ENCODE measurements at places on chromosomes 11 and 22. TPM values are rescaled to one million over a fixed set of nuclear protein-coding genes. Genes with fewer than 3 reads are reported as not detected.

DNA sequence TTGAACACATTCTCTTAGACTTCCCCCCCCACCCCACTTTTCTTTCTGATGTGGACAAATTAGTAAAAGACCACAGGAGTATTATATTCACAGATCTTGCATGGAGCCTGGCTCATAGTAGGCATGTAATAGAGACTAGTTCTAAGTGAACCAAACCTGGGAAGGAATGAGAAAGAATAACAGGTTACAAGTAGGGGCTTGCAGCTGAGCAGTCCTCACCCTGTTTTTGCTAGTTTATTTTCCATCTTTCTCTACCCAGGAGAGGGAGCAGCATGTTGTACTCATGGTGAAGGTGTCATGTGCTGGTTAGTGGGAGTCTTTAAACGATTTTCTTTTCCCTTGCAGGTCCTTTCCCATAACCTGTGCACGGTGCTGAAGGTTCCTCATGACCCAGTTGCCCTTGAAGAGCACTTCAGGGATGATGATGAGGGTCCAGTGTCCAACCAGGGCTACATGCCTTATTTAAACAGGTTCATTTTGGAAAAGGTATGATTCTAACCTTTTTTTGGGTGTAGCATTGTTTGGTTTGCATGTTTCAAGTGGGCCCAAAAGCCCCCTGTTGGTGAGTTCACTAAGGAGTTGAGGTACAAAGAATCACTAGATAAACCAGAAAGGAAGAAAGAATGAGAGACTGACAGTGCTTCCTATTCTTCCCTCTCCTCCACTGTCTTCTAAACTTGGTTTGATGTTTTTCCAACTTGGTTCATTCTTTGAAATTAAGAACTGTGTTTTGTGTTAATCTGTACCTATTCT lies 30.1 kb downstream of the SWAP70 start:
- DNase-seq, result no peak

DNA sequence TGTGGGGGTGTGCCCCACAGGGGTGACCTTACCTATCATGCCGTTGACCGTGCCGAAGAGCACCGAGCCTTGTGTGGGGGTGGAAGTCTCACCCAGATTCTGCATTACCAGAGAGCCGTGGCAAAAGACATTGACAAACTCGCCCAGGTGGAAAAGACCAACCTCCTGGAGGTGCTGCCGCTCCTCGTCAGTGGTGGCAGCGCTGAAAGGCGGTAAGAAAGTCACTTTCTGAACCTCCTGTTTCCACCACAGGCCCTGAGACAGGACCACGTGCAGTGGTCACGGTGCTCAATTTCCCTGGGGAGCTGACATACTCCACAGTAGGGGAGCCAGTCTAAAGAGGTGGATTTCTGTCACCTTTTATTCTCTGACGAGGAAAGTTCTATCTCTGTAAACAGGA lies 7.4 kb upstream of the VWCE start:
- no peak for DNase-seq

APOBEC3G gene
- total RNA-seq, result 6.9 TPM

BMAL1 gene
- total RNA-seq, result 8.5 TPM

GRCh38 chr11:69534166-69534530 lies 52.7 kb downstream of the LINC01488 start:
- no peak for DNase-seq

GRCh38 chr11:72856551-72857345 lies 42.5 kb downstream of the ATG16L2 start:
- no peak for DNase-seq

BRSK2 gene
- total RNA-seq, result 0.22 TPM

- no peak for DNase-seq
Observed at GRCh38 chr11:83554876-83555275, 268.7 kb upstream of the CCDC90B start.

NCF4 gene
- not detected for total RNA-seq

LRRC10B gene
- not detected for total RNA-seq

GRCh38 chr22:17586831-17587440 lies 23.6 kb downstream of the SLC25A18 start:
- DNase-seq, result no peak

DNA sequence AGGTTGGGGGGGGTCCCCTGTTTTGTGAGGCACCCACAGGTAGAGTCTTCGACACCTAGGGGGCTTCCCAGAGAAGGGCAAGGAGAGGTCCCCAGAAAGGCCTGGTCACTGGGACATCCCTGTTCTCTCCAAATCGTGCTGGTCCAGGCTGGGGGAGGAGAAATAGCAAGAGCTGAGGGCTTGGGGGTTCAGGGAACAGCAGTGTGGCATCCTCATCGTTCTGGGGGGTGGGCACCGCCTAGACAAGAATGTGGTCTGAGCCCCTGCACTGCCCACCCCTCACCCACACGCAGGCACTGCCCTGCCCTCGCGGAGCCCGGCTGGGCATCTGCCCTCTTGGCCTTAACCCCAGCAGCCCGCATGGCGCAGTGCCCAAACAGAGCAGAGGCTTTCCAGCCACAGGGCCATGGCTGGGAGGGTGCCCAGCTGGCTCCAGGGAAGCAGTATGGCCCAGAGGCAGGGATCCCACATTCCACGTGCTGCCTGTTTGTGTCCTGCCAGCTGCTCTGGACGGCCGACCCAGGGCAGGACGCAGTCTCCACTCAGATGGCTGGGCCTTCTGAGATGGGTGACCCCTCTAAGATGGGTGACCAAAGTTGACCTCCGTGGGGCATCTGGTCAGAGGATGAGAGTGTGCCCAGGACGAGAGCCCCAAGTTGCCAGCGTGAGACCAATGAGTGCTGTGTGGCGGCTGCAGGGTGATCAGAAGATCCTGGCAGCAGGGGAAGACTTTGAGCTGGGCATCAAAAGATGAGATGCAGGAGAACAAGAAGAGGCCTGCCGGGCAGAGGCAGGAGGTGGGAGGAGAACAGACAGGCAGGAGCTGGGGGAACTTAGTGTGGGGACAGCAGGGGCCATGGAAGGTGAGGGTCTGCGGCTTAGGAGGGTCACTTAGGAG lies 14.4 kb downstream of the SCARF2 start:
- DNase-seq, result no peak

- DNase-seq, result no peak
Observed at GRCh38 chr11:35617687-35618496, at the start of gene FJX1. Gene FJX1, plus strand, starts transcription at chr11:35618460. Its CDS starts 177 bp downstream, at chr11:35618637.

OR56A1 gene
- not detected for total RNA-seq

DNA sequence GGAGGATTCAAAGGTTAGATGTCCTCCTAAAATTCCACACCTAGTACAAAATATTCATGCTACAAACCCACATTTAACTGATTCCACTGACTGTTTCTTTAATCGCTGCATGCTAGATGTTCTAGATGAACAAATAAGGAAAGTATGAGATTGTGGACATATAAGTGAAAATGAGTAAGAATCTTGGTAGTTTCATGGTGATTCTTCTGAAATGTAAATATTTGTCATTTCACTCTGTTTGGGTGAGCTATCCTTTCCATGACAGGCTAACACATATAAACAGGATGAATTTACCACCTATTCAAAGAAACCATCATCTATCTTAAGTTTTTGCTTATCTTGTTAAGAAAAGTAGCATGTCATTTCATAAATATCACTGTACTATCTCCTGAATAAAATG lies 14.8 kb downstream of the OR5B3 start:
- DNase-seq, result no peak

DNA sequence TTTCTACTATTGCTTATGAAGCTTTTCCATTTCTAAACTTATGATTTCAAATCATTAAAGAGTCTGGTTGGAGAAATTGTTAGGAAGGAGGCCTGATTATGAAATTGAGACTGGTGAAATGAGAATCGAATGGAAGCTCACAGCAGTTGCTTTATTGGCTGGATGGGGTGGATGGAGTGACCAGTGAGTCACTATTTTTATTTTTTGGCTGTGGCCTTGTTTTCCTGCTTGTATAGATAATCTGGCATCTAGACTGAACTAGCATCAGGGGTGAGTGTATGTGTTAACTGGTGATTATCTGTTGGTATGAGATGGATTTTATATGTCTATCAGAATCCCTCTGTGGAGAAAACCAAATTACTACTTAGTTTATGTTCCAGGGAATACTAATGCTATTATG lies 36.2 kb downstream of the UVRAG start:
- DNase-seq, result no peak

LMNTD2 gene
- 2.2 TPM for total RNA-seq

- DNase-seq, result no peak
Observed at GRCh38 chr11:20050551-20051333, 109.5 kb downstream of the DBX1 start.

- DNase-seq, result no peak
Observed at GRCh38 chr11:119121811-119122124, 388 bp downstream of the HINFP start.

All from epithelial cell of proximal tubule (primary cell).